CD4-positive, alpha-beta T cell (primary cell): ENCODE measurements at places on chromosomes 5 and 9.

DNA sequence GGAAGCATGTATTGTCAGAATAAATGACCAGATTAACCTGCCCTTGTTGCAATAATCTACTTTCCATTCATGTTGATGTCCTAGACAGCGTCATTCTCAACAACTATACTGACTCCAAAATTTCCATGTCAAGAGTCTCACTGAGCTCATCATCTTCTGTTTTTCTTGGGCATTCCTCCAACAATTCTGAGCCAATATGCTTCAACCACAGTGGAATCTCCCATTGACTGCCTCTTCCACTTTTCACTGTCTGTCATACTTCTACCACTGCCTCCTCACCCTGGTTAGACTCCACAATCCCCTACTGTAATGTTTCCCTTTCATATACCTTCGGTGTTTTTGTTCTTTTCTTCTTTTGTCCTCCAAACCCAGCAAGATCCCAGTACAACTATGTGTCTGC is 162.8 kb downstream of the TLE1 start:
- no peak for DNase-seq

DNA sequence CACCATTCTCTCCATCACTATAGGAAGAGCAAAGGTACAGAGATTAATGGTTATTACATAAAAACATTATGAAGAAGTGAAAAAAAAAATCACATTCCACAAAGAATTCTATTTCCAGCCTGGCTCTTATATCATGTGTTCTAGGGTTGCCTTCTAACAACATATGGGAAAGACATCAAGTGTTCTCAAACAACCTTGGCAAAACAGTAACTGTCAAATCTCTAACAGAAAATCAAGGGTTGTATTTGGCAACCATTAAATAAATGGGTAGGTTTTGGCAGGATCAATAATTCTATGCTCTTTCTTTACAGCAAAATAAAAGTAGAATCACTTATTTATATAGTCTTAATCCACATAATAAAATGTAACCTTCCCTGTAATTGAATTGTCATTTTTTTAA is 728.9 kb downstream of the MAT2B start:
- DNase-seq = no peak

GRCh38 chr9:121784731-121785411 is 133.4 kb downstream of the DAB2IP start:
- DNase-seq = no peak

- no peak for DNase-seq
Observed at GRCh38 chr9:34190996-34191892, 12.4 kb downstream of the UBAP1 start.

- no peak for DNase-seq
Observed at GRCh38 chr5:136374003-136374402, 8.7 kb upstream of the TRPC7 start.

- no peak for DNase-seq
Observed at GRCh38 chr9:133134388-133135145, 13.5 kb upstream of the RALGDS start.

GRCh38 chr9:116860509-116861120 is 173.5 kb downstream of the TRIM32 start:
- DNase-seq = no peak

DNA sequence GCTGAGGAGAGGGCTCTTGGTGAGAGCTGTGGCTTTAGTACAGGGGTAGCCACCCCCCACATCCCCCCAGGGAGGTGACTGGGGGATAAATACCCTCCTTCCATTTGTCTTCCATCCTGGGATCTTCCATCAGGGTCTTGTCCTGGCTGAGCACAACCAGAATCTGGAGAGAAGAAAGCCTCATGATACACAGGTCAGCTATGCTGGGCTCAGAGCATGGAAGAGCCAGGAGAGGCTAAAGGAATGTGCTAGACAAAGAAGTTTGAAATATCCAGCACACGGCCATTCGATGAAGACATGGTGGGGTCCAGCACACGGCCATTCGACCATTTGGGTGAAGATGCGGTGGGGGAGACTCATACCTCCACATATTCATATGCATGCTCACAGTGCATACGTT is 30.0 kb downstream of the ROPN1L start:
- no peak for DNase-seq

GRCh38 chr5:75319638-75320037 is 17.4 kb upstream of the HMGCR start:
- no peak for DNase-seq

DNA sequence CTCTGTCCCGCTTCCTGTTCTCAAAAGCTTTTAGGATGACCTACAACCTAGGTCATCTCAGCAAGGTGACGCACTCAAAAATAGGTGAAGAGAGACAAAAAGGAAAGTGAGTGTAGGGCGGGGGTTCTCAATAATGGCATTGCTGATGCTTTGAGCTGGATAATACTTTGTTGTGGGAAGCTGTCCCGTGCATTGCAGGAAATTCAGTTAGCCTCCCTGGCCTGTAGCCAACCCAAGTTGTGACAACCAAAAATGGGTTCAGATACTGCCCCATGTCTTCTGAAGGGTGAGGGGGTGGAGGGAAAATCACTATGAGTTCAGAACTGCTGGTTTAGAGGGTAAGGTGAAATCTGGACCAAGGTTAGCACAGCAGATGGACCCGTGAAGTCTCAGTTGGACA is 151.4 kb downstream of the MAST4 start:
- DNase-seq = no peak
